ENCODE measurements at places on chromosomes 11 and 22.

GRCh38 chr22:30127749-30128166 lies 47.5 kb downstream of the HORMAD2 start:
- no peak for DNase-seq

DNA sequence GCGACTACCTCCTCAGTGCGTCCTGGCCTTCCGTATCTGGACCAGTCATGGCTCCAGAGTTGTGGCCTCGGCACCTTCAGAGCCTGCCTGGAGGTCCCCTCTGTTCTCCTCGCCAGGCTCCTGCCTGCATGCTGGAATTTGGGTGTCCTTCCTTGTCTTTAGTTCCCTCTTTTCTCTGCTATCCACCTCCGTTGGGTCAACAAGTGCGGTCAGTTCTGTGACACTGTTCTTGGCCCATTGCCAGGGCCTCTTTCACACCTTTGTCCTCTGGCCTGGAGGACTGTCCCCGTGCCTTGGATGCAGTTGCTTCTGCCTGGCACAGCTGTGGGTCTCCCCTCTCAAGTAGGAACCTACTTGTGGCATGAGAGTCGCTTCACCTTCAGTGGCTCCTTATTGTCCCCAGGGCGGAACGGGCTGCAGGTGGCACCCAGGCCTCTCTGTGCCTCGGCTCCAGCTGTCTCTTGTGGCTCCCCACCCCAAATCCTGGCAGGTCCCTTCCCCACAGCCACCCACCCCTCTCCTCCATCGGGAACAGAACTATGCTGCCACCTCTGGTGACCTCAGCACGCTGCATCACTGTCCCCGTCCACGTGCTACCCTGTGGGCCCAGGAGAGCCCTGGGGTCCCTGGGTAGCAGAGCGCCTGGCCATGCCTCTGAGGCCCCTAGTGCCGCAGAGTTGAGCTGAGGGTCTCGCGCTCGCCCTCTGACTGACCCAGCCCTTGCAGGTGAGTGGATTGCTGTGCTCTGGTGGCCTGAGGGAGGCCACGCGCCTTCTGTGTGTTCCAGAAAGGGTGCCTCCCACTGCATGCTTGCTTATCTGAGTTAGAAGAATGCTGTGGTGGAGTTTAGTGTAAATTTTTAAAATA lies 4.7 kb downstream of the DGCR8 start:
- DNase-seq = no peak

GRCh38 chr22:31241936-31242335 lies 29.8 kb downstream of the LIMK2 start:
- no peak for DNase-seq

- no peak for DNase-seq
These were observed 45.9 kb upstream of the PPP6R3 start for GRCh38 chr11:68414496-68415221.

DNA sequence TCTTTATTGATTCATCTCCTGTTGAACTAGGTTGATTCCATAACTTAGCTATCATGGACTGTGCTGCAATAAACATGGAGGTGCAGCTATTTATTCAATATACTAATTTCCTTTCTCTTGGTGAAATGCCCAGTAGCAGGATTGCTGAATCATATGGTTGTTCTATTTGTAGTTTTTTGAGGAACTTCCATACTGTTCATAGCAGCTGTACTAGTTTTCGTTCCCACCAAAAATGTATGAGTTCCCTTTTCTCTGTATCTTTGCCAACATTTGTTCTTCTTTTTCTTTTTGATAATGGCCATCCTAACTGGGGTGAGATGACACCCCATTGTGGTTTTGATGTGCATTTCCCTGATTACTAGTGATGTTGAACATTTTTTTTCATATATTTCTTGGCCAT lies 87.2 kb upstream of the NAV2 start:
- DNase-seq = no peak

DNA sequence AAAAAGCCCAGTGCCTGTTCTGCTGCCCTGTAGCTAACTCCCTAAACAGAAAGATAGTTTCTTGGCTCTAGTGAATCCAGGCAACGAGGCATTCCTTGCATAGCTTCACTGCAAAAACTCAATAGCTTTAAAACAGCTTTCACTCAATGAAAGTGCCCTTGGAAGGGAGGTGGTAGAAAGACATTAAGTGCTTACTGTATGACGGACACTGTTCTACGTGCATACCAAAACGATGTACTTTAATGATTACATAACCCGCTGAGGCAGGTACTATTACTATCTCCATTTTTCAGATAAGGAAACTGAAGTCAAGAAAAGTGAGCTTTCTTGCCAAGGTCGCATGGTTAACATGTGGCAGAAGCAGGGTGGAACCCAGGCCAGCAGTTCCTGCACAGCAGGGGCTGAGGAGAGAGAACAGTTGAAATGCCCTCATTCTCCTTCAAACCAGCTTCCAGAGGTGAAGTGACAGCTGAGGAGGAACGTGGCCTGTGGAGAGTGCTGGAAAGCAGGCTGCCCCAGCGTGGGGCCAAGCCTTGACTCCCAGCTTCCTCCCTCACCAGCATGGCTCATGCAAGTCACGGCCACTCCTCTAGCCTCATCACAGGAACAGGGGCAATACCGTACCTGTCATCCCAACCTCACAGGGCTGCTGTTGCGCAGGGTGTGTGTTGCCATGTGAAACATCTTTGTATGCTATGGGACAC lies 227.5 kb upstream of the NARS2 start:
- DNase-seq = no peak

DNA sequence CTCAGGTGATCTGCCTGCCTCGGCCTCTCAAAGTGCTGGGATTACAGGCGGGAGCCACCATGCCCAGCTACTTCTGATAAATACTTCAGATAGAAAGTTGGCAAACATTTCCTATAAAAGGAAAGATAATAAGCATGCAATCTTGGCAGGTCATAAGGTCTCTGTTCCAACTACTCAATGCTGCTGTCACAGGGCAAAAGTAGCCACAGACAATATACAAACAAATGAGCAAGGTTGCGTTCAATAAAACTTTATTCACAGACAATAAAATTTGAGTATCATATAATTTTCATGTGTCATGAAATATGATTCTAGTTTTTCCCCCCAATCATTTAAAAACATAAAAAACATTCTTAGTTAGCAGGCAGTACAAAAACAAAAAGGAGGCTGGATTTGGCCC lies 53.1 kb upstream of the CLNS1A start:
- no peak for DNase-seq

GRCh38 chr11:46729110-46730027 lies 10.4 kb downstream of the F2 start:
- no peak for DNase-seq

DNA sequence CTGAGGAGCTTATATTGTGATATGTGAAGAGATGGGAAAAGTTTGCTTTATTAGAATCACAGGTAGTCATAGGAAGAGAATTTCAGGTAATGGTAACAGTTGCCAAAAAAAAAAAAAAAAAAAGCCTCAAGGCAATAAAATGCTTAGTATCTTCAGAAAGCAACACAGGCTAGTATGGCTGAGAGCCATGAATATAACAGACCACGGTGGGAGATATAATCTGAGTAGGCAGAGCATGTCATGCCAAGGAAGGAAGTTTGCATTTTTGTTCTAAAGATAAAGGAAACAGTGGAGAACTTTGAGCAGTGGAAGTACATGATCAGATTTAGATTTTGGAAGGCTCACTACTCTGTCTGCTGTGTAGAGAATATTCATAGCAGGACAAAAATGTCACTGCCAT lies 211.4 kb downstream of the ETS1 start:
- no peak for DNase-seq

DNA sequence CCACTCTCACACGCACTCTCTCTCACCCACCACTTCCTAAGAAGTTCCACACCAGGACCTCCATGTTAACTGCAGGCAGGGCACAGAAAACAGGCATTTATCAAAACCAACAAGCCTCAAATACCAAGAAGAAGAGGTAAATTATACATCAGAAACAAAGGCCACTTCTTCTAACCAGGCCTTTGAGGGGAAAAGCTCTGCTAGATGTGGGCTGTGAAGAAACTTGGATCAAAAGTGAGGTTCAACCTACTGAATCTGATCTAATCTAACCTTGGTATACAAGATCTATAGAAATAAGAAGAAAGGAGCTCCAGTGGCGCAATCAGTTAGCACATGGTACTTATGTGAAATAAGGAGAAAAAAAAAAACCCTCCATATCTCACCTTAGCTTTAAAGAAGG lies 91.9 kb downstream of the FAM168A start:
- no peak for DNase-seq

GRCh38 chr11:8017894-8018483 lies 30.9 kb downstream of the EIF3F start:
- DNase-seq = no peak

DNA sequence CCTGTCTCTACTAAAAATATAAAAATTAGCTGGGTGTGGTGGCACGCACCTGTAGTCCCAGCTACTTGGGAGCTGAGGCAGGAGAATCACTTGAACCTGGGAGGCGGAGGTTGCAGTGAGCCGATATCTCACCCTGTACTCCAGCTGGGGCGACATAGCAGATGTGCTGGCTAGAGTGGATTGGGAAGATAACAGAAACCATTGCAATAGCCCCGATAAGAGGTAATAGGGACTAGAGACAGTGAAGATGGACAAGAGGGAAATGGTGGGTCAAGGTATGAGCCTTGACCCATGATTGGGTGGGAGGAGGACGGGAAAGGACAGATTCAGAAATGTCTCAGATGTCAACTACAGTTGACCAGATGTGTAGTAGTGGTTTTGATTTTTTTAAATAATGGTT lies 6.1 kb downstream of the SWAP70 start:
- DNase-seq = no peak

GRCh38 chr22:10780281-10780680 lies 4747.7 kb upstream of the OR11H1 start:
- no peak for DNase-seq

DNA sequence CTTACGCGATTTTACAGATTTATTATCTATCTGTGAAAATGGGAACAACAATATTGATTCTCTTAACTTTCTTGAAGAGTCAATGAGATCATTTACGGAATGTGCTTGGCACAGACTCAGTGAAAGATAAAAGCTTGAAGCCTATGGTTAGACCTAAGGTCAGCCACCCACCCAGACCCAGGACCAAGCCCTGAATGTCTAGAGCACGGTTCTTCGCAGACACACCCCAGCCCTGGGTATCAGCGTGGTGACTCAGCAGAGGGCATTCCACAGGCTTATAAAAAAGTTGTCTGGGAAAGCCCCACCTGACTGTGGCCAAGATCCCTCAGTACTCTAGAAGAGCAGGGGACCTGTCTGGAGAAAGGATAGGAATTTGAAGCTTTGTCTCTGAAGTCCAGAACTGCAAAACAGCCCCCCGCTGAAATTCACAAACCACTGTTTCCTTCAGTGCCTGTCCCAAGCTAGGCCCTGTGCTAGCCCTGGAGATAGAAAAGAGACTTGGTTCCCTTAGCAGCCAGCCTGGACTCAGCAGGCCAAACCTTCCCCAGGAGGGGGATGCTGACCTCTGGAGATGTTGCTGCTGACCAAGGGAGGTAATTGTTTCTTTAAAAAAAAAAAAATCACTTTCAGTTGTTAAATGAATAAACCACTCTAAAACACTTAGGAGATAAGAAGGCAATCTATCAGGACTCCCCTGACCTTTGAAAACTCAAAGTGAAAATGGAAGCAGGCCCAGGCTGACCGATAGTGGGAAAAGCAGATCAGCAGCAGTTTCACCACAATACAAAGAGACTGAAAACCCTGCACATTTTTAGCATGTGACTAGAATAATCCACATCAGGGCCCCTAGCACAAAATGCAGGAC lies 114.0 kb downstream of the ABTB2 start:
- no peak for DNase-seq

GRCh38 chr11:72189455-72190250 lies 2.3 kb upstream of the FOLR1 start:
- no peak for DNase-seq

- DNase-seq = no peak
These were observed 13.9 kb upstream of the B3GAT1 start for GRCh38 chr11:134425816-134426536.

DNA sequence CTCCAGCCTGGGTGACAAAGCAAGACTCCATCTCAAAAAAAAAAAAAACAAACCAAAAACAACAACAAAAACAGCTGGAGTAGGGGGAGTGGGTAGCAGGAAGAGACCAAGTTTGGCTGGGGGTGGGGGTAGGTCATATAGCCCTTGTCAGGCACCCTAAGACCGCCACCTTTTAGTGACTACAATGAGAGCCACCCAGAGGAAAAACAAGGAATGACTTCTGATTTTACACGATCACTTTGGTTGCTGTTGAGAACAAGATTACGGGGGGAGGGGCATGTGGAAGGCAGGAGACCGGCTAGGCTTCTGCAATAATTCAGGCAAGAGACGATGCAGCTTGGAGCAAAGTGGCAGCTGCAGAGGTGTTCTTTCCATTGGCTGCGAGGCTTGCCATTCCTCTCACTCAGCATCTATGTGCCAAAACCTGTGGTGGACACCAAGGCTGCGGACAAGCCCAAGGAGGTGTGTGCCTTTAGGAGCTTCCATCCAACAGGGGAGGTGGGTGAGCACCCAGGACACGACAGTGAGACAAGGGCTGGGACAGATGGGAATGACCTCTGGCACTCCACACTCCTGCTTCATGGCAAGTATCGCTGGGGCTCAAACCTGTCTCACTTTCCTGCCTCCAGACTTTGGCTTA lies 1.7 kb downstream of the RPS19BP1 start:
- no peak for DNase-seq

- DNase-seq = no peak
These were observed 84.8 kb downstream of the SNX19 start for GRCh38 chr11:130831506-130831905.

- DNase-seq = no peak
These were observed 40.7 kb upstream of the COMT start for GRCh38 chr22:19900707-19901436.

- no peak for DNase-seq
These were observed 19.6 kb downstream of the DAGLA start for GRCh38 chr11:61699737-61700160.

GRCh38 chr11:36296884-36297543 lies 926 bp downstream of the PRR5L start:
- DNase-seq = no peak

DNA sequence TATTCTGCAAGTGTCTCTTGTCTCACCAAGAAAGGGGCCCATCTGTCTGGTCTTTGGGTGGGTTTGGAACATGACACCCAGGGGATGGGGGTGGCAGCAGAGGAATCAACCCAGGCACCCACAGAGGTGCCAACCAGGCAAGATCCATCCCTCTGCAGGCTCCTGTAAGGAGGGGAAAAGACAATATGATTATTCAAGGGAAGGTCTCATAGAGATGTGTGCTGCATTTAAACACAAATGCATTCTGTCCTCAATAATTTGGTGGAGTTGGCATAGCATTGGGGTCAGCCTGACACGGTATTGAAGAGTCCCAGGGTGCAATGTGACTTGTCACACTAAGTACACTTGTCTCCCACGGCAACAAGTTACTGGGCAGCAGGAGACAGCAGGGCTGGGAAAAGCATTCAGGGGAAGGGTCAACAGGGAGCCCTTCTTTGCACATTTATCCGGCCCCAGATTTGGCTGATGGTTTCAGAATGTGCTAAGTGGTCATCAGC lies 33.1 kb upstream of the SPON1 start:
- no peak for DNase-seq

DNA sequence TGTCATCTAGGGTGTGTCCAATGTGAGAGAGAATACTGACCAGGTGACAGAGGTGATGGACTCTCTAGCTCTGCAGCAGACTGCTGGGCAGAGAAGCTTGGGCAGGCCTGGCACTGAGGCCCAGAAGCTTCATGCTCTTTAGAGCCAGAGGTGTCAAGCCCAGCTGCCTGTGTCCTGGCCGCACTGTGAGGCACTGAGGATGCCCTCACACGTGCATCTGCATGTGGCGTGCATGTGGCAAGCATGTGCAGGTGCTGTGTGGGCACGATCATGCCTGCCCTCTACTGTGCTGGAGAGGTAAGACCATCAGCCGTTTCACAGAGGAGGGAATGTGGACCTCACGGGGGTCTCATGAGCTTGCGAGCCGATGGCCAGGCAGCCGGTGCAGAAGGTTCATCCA lies 15.8 kb upstream of the TXNRD2 start:
- no peak for DNase-seq

Data from stimulated activated CD8-positive, alpha-beta memory T cell treated with anti-CD3 and anti-CD28 coated beads, Interleukin-12 subunit alpha, Interleukin-12 subunit beta, amount 100 ng/mL, for 1 hour (primary cell).